Fibroblast of skin of back (primary cell): ENCODE measurements at places on chromosomes 1 and 21.

DNA sequence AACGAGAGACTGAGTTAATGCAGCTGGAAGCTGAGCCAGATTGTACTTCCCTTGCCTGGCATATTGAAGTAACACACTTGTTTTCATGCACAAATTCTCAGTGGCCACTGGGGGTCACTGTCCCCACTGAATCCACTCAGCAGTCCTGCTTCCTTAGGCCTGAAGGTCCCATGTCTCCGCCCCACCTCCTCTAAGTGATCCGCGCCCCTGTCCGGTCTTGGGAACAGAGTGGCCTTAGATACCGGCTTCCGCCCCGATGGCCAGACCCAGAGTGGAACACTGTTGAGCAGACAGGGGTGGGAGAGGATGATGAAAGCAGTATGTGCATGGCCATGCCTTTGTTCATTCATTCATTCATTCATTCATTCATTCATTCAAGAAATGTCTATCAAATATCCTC is 34.8 kb downstream of the CHAF1B start:
- peak; percentile 86 for DNase-seq

DNA sequence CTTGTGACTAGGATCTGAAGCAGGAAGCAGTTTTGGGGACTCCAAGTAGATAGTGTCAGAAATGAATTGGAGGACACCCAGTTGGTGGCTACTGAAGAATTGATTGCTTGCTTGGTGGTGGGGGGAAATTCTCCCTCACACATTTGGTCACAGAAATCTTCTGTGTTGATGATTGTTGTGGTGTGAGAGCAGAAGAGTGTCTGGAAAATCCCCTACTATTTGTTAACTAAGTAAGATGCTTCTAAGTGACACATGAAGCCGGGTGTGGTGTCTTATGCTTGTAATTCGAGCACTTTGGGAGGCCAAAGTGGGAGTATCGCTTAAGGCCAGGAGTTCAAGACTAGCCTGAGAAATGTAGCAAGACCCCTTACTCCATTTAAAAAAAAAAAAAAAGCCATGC is 22.5 kb upstream of the IPP start:
- DNase-seq = no peak

GRCh38 chr1:199859491-199859933 is 168.0 kb upstream of the NR5A2 start:
- DNase-seq = peak; percentile 87

DNA sequence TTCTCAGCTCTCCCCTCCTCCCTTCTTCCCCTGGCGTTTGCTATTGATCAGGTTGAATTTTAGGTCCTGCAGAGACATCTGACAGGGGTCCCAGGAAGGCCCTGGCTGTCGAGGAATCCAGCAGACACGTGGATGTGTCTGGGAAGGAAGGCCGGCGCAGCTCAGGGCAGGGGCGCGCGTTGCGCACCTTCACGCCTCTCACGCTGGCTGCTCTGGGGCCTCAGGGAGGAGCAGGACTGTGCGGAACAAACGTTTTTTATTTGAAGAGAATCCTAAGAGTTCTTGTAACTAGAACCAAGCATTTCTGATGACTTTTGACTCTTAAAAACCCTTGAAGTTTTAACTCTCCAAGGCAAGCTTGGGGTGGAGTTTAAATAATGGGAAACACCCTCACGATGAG is 54.2 kb downstream of the SLC37A1 start:
- DNase-seq = no peak

DNA sequence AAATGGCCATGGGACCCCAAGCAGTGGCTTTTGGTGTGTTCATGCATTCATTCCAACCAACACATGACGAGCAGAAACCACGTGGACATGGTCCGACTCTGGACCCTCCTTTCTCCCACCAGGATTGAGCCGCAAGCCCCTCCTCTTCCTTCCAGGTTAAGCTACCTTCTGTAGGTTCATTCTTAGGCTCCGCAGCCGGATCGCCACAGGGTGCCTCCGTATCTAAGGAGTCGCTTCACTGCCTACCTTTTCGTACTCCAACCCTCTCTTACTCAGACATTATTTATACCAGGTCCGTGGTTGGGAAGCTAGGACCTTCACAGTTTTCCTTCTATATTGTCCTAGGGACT is 63.6 kb downstream of the RHBG start:
- DNase-seq = no peak
